Tibial artery (tissue), 4 donors: ENCODE measurements at places on chromosomes 2 and 18.

GRCh38 chr2:7595206-7595605, 678.0 kb downstream of the RNF144A start:
- DNase-seq = no peak

DNA sequence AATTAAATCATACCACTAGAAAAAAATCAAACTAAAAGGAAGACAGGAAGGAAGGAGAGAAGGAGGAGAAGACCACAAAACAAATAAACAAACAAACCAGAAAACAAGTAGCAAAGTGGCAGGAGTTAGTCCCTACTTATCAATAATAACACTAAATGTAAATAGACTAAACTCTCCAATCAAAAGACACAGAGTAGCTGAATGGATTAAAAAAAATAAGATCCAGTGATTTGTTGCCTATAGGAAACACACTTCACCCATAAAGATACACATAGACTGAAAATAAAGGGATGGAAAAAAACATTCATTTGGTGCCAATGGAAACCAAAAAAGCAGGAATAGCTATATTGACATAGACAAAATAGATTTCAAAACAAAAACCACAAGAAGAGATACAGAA, 23.4 kb upstream of the BAZ2B start:
- DNase-seq = no peak

DNA sequence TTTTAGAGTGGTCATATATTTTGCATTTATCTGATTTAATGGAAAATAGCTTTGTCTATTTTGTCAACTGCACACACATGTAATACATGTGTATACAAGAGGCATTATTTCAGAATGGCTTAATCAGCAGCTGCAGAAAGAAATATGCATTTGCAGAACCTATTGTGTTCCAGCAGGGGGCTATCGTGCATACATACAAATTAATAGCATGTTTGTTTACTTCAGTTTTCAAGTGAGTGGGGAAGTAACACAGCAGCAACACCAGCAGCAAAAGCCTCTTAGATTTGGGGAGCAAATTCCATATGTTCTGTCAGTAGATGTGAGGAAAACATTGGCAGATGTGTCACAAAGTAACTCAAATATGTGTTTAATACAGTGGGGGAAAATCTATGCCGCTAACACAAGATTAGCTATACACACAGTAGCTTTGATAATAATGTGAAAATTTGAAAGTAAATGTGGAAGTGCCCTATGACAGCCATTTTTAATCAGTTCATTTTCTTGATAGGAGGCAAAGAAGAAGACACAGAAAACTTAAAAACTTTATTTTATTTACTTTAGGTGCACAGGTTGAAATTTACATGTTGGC, 218.1 kb downstream of the WDR7 start:
- no peak for DNase-seq

DNA sequence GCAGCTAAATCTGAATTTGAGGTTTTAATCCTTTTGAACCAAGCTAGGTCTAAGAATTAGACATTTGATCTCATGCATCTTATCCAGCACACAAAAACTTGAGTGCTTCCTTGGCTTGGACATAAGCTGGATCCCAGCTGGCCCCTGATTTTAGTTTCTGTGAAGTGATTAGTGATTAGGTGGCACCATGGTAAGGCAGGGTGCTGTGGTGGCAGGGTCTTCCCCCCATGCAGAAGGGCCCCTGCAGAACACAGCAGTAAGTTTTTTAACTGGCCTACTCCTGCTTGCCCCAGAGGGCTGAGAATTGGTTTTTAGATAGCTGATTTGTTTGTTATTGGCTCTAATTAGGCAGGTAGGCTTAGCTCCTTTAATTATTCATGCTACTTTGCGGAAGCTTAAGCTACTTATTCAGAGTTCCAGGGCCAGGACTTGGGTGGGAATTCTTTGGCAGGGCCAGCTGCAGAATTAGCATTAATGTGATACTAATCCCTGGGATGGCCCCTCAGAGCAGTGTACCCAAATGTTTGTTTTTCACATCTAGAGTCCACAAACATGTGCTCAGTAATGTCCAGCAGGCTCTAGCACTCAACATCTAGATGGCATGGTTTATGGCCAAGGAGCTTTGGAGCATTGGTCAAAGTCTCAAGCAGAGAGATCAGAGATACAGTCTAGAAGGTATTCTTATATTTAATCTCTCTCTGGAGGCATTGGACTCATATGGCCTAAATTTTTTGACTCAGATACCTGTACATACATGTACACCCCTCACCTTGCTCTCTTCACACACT, 99.6 kb downstream of the FMNL2 start:
- DNase-seq = no peak

DNA sequence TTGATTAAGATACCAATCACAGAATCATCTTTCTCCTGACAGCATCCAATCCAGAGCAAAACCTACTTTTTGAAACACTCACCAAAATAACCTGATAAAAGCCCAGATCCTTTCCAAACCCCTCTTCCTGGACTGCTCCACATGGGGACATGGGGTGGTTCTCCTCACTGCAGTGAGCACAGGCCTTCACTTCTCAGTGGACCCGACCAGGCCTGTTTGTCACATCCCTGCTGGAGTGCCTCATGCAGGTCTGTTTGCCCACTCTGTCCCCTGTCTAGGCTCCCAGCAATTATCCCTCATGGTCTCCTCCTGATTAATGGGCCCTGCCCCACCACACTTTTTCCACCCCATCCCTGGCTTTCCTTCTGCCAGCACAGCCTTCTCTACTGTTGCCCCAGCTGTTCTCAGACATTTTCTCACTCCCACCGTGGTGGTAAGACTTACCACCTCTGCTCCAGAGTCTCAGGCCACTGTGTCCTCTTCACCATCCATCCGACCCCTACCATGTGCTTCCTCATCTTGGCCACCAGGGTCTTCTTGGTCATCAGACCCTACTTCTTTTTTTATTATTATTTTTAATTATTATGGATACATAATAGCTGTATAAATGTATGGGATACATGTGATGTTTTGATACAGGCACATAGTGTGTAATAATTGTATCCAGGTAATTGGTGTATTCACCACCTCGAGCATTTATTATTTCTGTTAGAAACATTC, 21.1 kb downstream of the MRPL30 start:
- no peak for DNase-seq

DNA sequence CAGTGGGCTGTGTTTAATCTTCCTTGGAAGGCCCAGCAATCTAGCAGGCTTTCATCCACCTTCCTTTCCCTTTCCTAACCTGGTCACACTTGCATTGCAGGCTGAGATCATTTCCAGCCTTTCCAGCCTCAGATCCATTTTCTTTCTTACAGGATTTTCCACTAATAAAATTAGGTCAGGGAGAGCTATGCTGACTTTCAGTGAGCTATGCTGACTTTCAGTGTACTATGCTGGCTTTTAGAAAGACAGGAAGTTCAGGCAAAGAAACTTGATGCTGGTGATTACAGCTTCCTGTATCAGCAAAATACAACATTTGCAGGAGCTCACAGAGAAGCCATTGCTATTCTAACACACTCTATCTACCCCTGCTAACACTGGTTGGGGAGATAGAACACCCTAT, 735.0 kb downstream of the CCDC85A start:
- no peak for DNase-seq

- DNase-seq = no peak
Measured at GRCh38 chr2:240875228-240876034, 6.8 kb downstream of the AGXT start.

DNA sequence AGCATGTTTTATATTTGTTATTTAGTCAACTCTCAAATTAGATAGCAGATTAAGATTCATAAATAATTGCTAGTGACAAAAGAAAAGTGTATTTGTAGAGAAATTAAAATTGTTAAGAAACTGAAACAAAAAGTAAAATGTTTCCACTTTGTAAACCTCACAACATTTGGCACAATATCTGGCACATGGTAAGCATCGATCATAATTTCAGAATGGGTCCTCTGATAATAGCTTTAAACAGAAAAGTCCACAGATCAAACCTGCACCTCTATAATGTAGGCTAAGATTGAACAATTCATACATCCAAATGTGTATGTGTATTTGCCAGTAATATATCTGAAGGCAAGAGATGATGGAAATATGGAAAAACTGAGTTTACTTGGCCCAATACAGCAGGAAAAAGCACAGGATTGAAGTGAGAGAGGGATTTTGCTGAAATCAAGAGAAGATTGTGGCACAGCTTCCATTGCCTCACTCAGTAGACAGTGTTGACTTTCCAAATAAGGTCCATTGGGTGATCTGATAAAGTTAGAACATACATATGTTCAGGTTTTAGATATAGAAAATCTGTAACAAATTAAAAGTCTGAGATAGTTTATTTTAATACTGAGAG, 39.4 kb downstream of the COBLL1 start:
- no peak for DNase-seq

GRCh38 chr2:51013933-51014526, 17.9 kb downstream of the NRXN1 start:
- DNase-seq = no peak

GRCh38 chr2:127678991-127679390, 3.7 kb upstream of the LIMS2 start:
- no peak for DNase-seq

- no peak for DNase-seq
Measured at GRCh38 chr2:152083202-152083875, 15.5 kb downstream of the CACNB4 start.

GRCh38 chr2:36560726-36561125, 37.2 kb downstream of the FEZ2 start:
- DNase-seq = no peak

GRCh38 chr2:61785583-61785982, 68.3 kb downstream of the FAM161A start:
- DNase-seq = no peak
